ENCODE measurements at places on chromosomes 16 and 17.

DNA sequence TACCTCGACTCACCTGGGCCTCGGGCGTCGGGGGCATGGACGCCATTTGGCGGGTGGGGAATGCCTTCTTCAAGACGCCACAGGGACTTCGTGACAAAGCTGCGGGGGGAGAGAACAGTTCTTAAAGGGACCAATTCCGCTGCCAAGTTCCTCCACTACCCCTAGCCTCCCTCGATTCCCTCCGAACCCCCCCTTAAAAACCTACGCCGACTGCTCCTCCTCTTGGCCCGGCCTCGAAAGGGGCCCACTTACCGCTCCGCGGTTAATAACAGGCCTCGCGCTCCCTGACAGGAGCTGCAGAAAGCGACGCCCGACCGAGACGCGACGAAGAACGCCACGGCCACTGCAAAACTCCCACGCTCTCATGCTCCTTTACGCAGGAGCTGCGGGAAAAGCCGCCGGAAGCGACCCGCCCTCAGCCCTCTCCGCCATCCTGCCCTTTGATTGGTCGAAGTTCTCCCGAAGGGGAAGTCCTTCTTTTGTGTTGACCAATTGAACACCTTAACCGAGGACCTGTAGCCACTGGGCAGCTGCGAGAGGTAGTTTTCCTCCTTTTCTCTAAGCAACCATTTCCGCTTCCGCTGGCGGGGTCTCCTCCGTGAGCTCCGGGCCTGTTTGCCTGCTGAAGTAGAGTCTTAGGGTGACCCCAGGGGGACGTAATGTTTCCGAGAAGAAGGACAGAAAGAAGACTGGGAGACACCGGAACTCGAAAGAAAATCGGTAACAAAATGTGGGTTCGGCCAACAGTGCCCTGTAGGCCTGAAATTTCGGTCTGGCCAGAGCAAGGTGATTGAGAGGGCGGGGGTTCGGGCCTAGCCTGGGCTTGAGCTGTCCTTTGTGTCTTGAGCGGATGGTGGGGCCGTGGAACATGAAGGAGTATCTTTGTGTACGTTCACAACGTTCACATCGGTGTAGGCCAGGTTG, at the start of the genes NAA60 and ZNF597:
TSS of gene NAA60 (plus strand) at position 573 of the 924 bp plus-strand sequence. CDS start 32,548 bp downstream, outside the sequence.
TSS of gene ZNF597 (minus strand) at position 397 of the 924 bp plus-strand sequence. CDS start at position 46, 351 bp downstream.
- DNase-seq = peak; percentile 85

DNA sequence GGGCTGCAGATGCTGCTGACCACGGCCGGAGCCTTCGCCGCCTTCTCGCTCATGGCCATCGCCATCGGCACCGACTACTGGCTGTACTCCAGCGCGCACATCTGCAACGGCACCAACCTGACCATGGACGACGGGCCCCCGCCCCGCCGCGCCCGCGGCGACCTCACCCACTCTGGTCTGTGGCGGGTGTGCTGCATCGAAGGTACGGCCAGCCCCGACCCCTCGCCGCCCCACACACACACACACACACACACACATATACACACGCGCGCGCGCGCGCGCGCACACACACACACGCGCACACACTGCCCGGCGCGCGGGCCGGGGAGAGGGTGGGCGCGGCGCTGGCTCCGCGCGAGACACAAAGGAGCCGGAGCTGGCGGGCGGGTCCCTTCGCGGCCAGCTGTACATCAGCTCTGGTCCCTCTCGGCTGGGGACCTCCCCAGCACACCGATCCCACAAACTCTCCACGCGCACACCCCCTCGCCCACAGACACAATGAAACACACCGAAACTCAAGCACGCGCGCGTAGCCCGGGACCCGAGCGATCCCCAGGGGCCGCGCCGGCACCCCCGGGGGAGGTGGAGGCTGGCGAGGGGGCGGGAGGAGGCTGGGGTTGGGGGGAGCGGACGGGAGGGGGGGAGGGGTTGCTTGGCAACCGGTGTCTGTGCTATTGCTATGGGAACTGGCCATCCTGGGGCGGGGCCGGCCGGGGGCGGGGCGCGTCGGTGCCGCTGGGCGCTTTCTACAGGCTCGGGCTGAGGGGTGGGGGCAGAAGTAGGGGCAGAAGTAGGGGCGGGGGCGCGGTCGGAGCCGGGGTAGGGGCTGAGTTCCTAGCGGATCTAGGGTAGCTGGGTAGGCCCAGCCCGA, 658 bp downstream of the CACNG4 start:
- DNase-seq = no peak

GRCh38 chr17:72903522-72903921, 189.0 kb downstream of the SLC39A11 start:
- no peak for DNase-seq

- no peak for DNase-seq
Measured at GRCh38 chr17:80117491-80118401, 16.4 kb downstream of the GAA start.

GRCh38 chr17:57718878-57719277, 26.2 kb downstream of the CCDC182 start:
- no peak for DNase-seq

- no peak for DNase-seq
Measured at GRCh38 chr16:89796104-89796503, 20.3 kb downstream of the FANCA start.
